ENCODE measurements at places on chromosomes 3 and 15.

GRCh38 chr3:63966871-63967270, 54.7 kb upstream of the SCAANT1 start:
- DNase-seq, result no peak

DNA sequence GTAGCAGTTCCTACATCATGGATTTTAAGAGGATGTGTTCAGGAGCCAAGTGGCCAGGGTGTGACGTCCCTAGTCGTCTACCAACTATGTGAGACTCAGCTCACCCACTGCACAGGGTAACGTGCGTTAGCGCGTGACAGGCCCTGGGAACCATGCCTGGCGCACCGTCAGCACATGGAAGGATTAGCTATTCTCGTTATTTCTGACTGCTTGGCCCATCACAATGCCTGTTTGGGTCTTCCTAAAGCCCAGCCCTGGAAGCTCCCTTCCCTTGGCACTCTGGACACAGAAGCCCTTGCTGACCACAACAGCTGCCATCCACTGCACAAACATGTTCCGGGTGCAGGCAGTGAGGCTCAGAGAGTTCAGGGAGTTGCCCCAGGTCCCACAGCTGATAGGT, 91.0 kb upstream of the RPL32 start:
- DNase-seq, result no peak

- no peak for DNase-seq
Measured at GRCh38 chr3:89179355-89180001, 72.1 kb downstream of the EPHA3 start.

GRCh38 chr3:117752984-117753717, 1043.6 kb downstream of the TUSC7 start:
- DNase-seq, result no peak

- no peak for DNase-seq
Measured at GRCh38 chr3:191008074-191008473, 145.6 kb upstream of the GMNC start.

- DNase-seq, result no peak
Measured at GRCh38 chr15:98888820-98889479, 118.6 kb downstream of the PGPEP1L start.

- no peak for DNase-seq
Measured at GRCh38 chr15:75584121-75584520, 5.0 kb upstream of the PTPN9 start.
